WERI-Rb-1 (cell line): ENCODE measurements at places on chromosomes 6 and 20.

GRCh38 chr20:9617940-9618339, 103.5 kb downstream of the LAMP5 start:
- peak; percentile 42 for DNase-seq

DNA sequence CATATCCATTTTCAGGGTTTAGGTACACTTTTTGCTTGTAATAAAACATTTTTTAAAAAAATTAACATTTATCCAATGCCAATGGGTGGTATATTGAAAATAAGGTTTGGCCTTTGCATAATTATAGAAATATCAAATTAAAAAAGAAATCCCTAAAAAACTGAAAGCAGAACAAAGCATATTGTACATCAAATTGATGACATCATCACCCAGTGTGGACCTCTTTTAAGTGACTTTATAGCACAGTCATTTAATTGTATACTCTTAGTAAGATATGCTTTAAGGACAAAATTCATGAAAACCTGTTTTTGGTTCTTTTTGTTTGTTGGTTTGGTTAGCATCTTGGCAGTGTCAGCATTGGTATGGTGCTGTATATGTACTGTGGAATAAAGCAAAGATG, 1.4 kb upstream of the EEF1E1 start:
- no peak for DNase-seq

GRCh38 chr6:4412077-4412476, 276.7 kb upstream of the ECI2 start:
- DNase-seq: no peak

- DNase-seq: no peak
Observed at GRCh38 chr6:31792761-31793171, 2.8 kb downstream of the VARS1 start.

- peak; percentile 62 for DNase-seq
Observed at GRCh38 chr6:2764610-2765165, 505 bp upstream of the WRNIP1 start.

DNA sequence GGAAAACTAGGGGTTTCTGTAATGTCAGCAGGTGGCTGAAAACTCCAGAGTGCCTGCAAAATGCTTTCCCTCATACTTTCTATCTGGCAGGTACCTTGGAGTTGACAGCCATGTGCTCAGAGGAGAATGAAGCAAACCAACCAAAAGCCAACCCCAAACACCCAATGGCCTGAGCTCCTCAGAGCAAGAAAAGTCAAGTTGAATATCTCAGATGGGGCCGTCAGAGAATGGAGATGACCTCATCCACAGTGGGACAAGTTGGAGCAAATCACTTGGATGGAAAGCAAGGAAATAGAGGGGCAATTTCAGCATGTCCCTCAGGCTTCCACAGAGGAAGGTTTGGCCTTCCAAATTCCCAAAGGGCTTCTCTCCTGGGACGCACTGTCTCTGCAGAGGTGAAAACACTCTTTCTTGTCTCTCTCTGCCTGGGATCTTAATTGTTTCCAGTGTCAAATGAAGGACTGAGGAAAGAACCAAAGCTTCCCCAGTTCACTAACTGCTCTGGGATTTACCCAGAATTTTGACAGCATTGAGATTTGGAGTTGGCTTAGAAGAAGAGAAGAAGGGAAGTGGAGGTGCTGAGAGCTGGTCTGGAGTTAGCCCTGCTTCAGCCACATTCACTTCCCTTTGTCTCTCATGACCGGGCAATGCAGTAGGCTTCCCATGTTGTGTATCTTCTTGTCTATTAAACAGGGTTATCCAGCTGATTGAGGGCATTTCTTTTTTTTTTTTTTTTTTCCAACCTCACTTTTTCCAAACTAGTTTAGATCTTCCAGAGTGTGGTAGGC, 42.2 kb downstream of the PRND start:
- DNase-seq: no peak
